ENCODE measurements at places on chromosomes 11 and 22.

DNA sequence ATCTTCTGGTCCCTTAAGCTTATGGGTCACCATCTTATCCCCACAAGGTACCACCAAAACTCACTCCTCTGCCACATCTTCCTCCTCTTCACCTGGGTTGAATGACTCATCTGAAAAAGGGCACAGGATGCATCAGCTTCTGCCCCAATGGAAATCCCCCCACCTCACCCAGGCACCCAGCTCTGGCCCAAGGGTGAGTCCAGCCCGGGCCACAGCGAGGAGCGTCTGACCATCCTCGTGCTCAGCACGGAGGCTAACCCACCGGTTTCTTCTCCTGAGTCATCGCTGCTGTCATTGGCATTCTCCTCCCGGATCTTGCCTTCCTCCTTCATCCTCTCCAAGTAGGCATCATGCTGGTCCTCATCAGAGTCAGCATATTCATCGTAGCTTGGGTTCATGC is 5.3 kb upstream of the TNKS1BP1 start:
- no peak for DNase-seq

- peak; percentile 72 for DNase-seq
Measured at GRCh38 chr22:30426388-30427353, 1.1 kb downstream of the MTFP1 start.

DNA sequence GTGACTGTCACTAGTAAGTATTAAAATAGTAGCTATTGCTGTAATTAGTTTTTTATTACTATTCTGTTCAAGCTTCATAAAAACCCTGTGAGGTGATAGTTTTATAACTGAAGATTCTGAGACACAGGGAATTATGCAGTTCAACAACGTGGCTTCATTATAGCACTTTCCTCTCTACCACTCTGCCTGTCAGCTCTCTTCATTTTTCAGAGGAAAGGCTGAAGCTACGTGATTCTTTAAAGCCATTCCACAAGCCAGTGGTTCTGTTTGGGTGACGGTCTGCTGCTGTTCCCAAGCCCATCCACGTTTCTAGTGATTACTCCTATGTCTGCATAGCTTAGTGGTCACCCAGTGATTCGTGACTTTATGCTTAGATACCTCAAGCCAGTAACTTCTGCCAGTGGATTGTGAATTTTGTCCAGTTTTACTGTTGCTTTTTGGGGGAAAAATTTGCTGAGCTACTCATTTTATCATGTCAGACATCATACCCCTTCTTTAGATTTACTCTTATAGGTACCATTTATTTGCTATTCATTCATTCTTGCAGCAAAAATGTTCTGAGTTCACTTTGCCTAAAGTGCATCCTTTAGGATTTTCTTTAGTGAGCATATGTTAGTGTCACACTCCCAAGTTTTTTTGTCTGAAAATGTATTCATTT is 59.8 kb downstream of the UVRAG start:
- DNase-seq, result no peak

DNA sequence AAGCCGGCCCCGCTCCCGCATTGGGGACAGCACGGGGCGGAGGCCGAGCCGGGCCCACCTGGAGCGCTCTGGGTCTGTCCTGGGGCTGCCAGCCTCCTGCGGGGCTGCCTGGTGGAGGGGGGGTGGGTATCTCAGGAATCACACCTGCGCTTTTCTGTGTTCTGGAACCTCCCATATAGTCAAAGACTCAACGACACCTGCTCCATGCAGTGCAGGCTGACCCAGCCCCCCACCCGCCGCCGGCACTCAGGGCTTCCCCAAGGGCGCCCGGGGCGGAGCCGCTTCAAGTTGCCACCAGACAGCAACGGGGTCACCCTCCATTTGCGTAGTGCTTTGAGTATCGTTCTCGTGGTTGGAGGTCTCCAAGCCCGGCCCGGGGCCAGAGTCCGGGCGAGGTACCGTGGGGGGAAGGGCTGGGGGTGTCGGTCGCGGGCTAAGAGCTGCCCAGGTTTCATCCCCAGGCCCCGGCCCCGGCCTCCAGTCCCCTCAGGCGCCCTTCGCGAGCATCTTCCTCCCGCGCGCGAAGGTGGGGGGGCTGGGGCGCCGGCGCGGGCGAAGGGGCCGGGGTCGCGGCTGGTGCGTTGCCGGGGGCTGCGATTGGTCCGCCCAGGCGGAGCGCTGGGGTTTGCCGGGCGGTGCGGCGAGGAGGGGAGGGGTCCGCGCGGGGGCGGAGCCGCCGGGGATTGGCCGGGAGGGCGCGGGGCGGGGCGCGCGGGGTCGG is 6.6 kb downstream of the TSPAN4 start:
- peak; percentile 22 for DNase-seq

DNA sequence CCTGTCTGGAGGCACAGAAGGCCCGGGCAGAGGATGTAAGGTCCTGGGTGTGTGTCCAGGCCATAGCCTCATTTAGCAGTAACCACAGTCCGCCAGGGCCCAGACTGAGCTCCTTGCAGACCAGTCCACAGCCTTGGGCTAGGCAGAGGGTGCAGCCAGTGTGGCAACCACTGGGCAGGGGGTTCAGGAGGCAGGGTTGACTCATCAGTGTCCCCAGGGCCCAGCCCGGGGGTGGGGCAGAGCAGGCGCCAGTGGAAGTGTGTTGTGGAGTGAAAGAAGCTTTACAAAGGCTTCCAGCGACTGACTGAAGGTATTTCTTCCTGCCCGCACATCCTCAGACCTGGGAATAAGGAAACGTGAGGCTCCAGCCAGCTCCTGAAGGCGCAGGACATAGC is 27.7 kb upstream of the WNT11 start:
- no peak for DNase-seq

DNA sequence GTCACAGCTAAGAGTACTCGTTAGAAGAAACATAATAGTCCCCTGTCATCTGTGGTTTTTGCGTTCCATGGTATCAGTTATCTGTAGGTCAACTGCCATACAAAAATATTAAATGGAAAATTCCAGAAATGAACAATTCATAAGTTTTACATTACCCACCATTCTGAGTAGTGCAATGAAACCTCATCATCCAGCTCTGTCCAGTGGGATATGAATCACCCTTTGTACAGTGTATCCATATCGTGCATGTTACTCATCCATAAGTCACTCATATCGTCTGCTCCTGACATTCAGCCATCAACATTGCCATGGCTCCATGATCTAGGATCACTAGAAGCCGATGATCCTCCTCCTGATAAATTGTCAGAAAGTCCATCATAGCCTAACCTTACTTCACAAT is 174.9 kb upstream of the C11orf87 start:
- no peak for DNase-seq

- no peak for DNase-seq
Measured at GRCh38 chr11:18111005-18111404, 5.1 kb upstream of the SAAL1 start.

GRCh38 chr11:66478729-66479393 is 1.4 kb upstream of the DPP3 start:
- no peak for DNase-seq

GRCh38 chr11:20026629-20027555 is 133.4 kb downstream of the DBX1 start:
- no peak for DNase-seq

DNA sequence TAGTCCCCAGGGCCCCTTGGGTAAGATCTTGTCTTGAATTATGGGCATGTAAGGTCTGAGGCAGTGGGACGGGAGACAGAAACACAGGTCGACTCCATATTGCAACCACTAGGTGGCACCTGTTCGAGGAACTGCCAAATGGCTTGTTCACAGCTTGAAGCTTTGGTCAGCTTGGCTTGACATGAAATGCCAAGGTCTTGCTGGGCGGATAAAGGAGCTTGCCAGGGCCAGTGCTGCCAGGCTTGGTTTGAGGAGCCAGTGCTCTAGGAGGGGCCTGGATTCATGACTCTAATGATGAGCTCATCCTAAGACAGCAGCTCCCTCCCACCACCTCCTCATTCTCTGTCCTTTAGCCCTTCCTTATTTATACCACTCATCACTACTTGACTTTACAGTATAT is 11.9 kb upstream of the NRIP3 start:
- no peak for DNase-seq

- no peak for DNase-seq
Measured at GRCh38 chr11:64745189-64745520, 1.2 kb upstream of the RASGRP2 start.

DNA sequence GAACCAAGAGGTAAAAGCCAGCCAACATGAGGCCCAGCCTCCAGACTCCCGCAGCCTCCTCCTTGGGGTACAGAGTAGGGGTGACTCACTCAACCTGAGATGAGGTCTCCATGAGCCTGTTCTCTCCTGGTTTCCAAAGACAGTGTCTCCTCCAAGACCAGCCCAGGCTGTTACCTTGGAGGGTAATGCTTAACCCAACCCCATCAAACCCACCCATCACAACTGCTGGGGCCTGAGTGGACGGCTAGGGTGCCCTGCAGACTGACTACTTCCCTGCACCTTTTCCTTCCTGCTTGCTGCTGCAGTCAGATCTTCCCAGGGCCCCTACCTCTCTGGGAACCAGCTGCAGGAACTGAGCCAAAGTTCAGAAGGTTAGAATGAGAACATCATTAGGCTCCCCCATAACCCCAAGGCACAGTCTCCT is 5.1 kb upstream of the NOL12 start:
- no peak for DNase-seq

- no peak for DNase-seq
Measured at GRCh38 chr11:65633390-65634108, 4.4 kb upstream of the SIPA1 start.

DNA sequence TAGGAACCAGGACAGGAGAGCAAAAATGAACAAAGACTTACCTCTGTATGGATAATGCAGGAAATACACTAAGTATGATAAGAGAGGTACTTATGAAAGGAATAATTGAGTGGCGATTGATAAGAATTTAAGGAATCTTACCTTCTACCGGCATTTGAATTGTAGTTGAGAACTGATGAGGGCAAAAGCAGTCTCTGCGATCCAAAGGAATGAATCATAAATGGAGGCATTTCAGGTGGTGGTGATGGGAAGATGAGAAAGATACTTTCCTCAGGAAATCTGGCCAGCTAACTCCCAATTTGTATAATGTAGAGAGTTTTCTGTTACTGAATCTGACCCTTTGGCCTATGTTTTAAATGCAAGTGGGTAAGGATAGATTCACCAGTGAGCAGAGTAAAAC is 71.9 kb upstream of the C11orf87 start:
- no peak for DNase-seq

- DNase-seq, result peak; percentile 26
Measured at GRCh38 chr11:11848891-11849746, 7.3 kb downstream of the USP47 start.

DNA sequence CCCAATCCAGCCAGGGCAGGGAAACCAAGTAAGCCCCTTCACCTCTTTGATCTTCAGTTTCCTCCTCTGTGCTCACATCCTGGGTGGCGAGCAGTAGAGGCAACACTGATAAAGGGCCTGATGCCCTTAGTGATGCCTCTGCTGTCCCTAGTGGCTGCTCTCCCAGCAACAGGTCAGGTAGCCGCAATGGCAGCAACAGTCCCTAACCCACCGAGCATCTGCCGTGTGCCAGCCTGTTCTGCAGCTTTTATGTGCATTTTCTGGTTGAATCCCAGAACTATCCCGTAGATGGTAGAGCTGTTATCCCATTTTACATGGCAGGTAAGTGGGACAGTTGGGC is 5.2 kb downstream of the SCYL1 start:
- DNase-seq, result no peak

- no peak for DNase-seq
Measured at GRCh38 chr11:45247433-45247832, 38.7 kb downstream of the SYT13 start.

GRCh38 chr11:17388609-17389210 is at the start of gene KCNJ11:
Gene KCNJ11, minus strand, starts transcription at chr11:17388659. Its CDS starts 568 bp downstream, at chr11:17388091.
- no peak for DNase-seq

DNA sequence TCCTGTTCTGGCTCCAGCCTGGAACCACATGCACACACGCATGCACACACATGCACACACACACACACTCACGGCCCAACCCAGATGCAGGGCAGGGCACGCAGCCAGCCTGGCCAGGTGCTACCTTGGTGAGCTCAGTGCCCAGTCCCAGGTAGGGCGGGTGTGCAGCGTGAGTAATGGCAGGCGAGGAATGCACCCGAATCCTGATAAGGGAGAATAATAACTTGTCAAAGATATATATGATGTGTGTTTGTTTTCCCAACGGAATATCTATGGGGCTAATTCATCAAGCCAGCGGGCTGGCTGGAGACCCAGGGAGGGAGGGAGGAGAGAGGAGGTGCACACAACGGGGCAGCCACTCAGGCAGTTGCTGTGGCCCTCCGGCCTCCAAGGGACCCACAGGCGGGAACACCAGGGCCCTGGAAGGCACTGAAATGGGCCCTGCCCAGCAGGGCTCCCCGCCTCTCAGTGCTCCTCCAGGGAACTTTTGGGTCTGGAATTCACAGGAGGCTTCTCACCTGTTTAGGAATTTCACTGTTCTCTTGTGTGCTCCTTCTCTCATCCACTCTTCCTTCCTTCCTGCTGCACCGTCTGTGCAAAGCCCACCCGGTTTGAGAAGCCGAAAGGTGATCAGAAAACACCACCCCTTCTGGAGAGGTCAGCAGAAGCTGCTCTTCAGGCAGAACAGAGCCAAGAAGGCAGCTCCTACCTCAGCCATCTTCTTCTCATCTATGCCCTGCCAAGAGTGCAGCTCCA is 79.0 kb downstream of the BUD13 start:
- DNase-seq, result no peak

- DNase-seq, result no peak
Measured at GRCh38 chr11:46299451-46299961, 22.0 kb downstream of the CREB3L1 start.

DNA sequence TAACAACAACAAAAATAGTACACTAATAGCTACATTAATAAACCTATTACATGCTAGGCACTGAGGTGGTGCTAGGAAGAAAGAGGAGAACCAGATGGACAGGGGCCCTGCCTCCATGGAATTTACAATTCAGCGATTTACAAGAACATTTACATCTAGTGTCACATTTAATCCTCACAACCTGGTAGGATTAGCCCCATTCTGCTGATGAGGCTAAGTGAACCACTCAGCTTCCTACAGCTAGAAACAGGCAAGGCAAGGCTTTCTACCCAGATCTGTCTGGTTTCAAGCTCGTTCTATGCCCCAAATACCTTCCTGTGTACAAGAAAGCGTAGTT is 368.4 kb downstream of the BUD13 start:
- DNase-seq, result no peak

DNA sequence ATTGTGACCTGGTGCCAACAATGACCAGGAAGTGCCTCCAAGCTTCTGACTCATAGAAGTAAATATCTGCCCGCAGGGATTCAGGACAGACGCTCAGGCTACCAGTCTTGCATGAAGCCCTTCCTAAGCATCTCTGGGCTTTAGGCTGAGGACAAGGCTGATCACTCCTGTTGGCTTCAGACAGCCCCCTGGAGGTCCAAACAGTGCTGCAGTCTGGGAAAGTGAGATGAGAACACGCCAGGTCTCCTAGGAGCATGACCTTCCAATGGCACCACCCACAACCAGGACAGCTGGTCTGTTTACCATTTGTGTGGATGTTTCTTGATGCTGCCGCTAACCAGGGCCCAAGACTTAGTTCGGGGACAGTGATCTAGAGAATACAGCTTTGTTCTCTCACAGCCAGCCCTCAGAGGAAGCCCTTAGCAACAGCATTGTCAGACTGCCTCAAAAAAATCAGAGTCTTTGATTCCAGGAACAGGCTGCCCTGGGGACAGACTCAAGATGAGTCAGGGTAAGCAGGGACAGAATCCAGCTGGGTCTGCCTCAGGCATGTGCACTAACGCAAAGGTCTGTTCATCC is 111.2 kb downstream of the ZNF280B start:
- DNase-seq, result no peak
